ENCODE measurements at places on chromosomes 3 and 15.
A peak's percentile ranks its signal among the peaks of the same experiment; 100 is the strongest.

DNA sequence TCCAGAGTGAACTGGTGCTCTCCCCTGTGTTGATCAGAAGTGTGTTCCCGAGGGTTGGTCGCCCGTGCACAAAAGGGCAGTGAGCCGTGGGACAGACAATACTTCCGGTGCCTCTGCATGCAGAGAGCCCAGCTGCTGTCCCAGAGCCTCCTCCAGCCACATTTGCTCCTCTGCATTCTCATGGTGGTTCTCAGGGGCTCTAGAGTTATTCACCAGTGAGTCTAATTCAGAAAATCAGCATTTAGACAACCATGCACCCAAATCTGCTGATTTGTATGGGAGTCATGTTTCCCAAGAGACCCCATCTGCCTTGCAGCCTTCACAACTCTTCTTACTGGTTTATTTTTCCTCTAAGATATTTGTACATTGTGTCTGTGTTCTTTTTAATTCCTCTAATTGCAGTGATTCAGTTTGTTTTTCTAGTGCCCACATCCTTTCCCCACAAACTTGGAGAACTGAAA lies 107.0 kb upstream of the SPRED1 start:
- H3K27me3 ChIP-seq = no peaks in the 10 kb centered on the region
- no peak overlapping the region for H3K27ac ChIP-seq
- no peaks in the 10 kb centered on the region for H3K36me3 ChIP-seq
- H3K4me3 ChIP-seq = no peak overlapping the region

GRCh38 chr15:61839546-61839945 lies 220.7 kb downstream of the VPS13C start:
- peaks cover 50% of the 10 kb centered on the region for H3K27me3 ChIP-seq
- H3K27ac ChIP-seq = no peak overlapping the region
- DNase-seq = no peak

GRCh38 chr3:11304175-11304574 lies 32.0 kb downstream of the ATG7 start:
- no peak overlapping the region for H3K27ac ChIP-seq
- H3K4me3 ChIP-seq = no peak overlapping the region
- no peak for DNase-seq
- H3K36me3 ChIP-seq = peaks cover 8% of the 10 kb centered on the region
- H3K4me1 ChIP-seq = peaks cover 11% of the 10 kb centered on the region

DNA sequence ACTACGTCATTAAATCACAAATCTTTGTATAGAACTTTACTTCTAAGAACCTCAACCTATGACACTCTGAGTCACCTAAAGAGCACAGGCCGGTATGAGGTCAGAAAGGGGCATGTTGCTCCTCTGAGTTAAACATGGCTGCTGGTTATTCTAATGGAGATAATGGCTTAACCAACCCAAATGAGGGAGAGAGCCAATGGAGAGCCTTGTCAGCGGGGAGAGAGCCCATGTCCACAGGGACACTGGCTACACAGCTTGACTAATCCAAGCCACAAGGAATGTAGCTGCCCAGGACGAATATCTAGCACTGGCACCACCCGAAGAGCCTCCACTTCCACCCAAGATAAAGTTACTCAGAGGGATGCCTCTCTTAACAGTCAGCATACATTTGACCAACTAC lies 77.0 kb upstream of the STAC start:
- no peaks in the 10 kb centered on the region for H3K27me3 ChIP-seq
- no peak for DNase-seq
- no peak overlapping the region for H3K27ac ChIP-seq
- H3K36me3 ChIP-seq = no peaks in the 10 kb centered on the region
- H3K4me3 ChIP-seq = no peak overlapping the region

- peak within 1 kb of the TSS; percentile 66 for H3K4me3 ChIP-seq
- H3K27ac ChIP-seq = peak within 1 kb of the TSS; percentile 86
- H3K27me3 ChIP-seq = no peaks in the 10 kb centered on the region
- H3K36me3 ChIP-seq = peaks cover 35% of the 10 kb centered on the region
- peaks cover 56% of the 10 kb centered on the region for H3K4me1 ChIP-seq
Measured at GRCh38 chr3:120682095-120682681, at the start of gene HGD. HGD (minus strand) TSS chr3:120682239; CDS start chr3:120682111, 128 bp downstream.

DNA sequence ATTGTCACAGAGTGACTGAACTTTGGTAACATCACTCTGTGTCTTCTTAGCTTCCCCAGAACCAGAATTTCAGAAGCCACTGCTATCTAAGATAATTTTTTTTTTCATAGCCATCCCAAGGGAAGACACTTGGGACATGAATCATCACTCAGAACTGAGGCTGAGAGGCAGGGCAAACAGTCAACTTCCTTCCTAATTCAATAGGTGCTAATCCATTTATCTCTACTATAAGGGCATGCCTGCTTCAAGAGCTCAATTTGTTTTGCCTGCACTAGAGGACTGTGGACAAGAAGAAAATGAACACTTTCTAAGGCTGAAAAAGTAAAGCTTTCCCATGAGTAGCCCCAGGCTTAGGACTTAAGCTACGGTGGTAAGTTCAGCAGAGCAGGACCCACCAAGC lies 56.7 kb upstream of the MYRIP start:
- peaks cover 43% of the 10 kb centered on the region for H3K4me1 ChIP-seq
- H3K4me3 ChIP-seq = no peak overlapping the region
- no peaks in the 10 kb centered on the region for H3K36me3 ChIP-seq

GRCh38 chr3:191296041-191296541 lies 33.1 kb upstream of the CCDC50 start:
- no peaks in the 10 kb centered on the region for H3K36me3 ChIP-seq
- no peaks in the 10 kb centered on the region for H3K27me3 ChIP-seq
- no peak overlapping the region for H3K27ac ChIP-seq
- no peak for DNase-seq

Measured in Calu3 (cell line).